OCI-M1 (cell line): ENCODE measurements at places on chromosomes 6 and 20.
A peak's percentile ranks its signal among the peaks of the same experiment; 100 is the strongest.

- peak; percentile 69 for DNase-seq
Measured at GRCh38 chr6:143061597-143062385, 1.1 kb downstream of the AIG1 start.

- no peak for DNase-seq
Measured at GRCh38 chr20:38065764-38066375, 32.3 kb downstream of the RPRD1B start.

DNA sequence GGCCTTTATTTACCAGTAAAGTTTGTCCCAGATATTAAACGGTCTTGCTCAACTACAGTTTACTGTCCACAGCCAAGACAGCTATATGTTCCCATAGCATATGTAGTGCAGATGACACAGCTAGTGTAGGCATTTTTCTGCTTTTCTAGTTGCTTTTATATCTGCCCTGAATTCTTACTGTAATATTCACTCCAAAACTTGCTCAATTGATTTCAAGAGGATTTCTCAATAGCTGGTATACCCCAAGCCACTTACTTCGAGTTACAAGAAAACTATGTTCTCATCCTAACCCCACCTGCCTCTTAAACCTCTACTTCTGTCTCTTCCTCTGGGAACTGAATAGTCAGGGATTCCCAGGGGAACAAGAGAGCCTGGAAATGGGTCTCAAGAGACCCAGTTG lies 18.9 kb upstream of the ROS1 start:
- DNase-seq = no peak

- DNase-seq = no peak
Measured at GRCh38 chr6:151236668-151237401, 2.9 kb upstream of the AKAP12 start.

DNA sequence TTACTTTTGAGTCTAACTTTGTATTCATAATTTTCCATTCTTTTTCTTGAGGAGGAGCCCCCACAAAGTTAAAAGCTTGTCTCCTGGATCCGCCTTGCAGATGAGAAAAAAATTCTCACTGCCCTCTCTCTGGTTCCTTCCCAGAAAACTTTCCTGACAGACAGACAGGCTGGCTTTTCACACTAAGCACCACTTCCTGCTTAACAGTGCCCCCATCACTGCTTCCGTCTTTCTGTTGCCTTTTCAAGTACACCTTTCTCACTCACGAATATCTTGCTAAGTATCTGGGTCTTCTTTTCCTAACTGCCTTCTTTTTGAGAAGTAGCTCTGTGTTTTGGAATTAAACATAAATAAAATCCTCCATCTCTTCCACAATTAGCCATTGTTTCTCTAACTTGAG lies 19.8 kb upstream of the LMBRD1 start:
- DNase-seq = no peak

- DNase-seq = no peak
Measured at GRCh38 chr6:148231572-148231971, 111.1 kb upstream of the SASH1 start.

GRCh38 chr20:40258931-40259330 lies 430.1 kb downstream of the MAFB start:
- DNase-seq = no peak

- DNase-seq = no peak
Measured at GRCh38 chr20:22020201-22020600, 314.7 kb downstream of the PAX1 start.

GRCh38 chr6:1263039-1263849 lies 48.7 kb upstream of the FOXQ1 start:
- no peak for DNase-seq

- DNase-seq = no peak
Measured at GRCh38 chr20:17698384-17698783, 1.4 kb upstream of the BANF2 start.

DNA sequence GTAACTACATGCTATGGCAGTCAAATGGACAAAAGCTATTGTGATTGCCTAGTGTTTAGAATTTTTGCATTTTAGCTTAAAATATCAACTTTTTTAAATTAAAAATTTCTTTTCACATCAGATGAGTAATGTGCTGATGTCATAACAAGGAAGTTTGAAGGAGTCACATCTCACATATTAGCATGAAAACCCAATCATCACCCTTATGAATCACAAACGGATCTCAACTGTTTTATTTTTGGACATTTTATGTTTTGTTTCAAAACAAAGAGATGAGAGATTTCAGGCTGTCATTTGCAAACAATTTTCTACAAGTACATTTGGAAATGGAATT lies 53.6 kb upstream of the TRERF1 start:
- no peak for DNase-seq
